ENCODE measurements at places on chromosomes 11 and 22.
A peak's percentile ranks its signal among the peaks of the same experiment; 100 is the strongest.

- DNase-seq, result no peak
Measured at GRCh38 chr11:107203656-107204055, 185.4 kb upstream of the GUCY1A2 start.

DNA sequence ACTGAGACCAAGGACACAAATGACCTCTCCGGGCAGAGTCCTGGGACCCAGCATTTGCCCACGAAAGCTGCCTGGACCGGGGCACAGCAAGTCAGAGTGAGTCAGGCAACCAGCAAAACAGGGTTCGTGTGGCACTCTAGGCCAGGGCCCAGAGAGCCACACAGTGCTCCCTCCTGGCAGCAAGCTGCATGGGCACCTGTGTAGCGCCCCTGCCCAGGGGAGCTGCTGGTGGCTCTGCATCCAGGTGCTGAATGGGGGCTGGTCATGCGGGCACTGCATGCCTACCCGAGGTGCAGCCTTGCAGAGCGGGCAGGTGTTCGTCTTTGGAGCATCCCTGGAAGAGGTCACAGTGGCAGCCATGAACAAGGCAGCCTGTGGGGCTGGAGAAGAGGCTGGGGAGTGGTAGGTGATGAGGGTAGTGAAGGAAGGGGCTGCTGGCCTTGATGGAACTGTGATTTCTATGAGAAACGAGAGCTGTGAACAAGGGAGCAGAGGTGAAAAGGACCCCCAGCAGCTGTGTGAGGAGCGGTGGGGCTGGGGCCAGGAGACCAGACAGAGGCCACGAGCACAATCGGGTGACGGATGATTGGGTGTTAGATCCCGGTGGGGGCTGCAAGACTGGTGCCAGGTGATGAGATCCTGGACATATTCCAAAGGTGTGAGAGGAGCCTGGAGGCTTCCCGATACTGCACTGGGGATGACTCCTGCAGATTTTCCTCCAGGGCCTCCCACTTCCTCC is 63.3 kb downstream of the DGCR2 start:
- no peak for DNase-seq

DNA sequence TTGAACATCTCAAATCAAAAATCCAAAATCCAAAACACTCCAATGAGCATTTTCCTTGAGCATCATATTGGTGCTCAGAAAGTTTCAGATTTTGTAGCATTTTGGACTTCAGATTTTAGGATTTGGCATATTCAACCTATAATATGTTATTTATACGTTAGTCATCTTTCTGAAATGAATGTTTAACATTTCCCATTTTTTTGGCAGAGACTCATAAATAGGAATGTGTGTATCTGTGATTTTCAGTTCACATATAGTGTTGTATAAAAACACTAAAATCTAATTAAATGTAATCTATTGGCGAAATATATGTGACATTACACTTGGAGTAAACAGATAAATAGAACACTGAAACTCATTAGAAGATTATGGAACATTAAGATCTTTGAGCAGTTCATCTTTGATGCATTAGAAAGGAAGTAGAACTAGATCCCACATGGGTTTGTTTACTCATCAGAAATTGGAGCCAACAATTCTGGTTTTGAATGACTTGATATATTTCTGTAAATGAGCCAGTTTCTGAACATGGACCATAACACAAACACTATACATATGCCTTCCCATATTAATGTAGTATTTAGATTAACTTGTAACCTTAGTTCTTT is 153.1 kb downstream of the UVRAG start:
- no peak for DNase-seq

GRCh38 chr22:42335839-42336378 is 65.5 kb upstream of the TCF20 start:
- DNase-seq, result no peak

DNA sequence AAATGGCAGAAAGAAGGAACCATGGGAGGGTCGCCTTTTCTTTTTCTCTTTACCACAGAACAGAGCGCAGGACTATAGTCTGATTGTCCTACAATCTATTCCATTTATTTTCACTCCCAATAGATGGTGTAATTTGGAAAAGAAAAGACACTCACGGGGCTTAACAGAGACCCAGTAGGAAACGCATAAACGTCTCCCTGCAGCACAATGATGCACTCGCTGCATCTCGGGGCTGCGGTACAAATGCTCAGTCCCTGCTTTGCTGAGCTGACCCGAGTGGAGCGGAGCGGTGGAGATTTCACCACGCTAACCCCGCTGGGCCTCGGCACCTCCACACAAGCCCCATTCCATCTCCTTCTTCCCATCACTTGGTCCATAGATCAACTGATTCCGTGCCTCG is 1.5 kb downstream of the FEZ1 start:
- no peak for DNase-seq

DNA sequence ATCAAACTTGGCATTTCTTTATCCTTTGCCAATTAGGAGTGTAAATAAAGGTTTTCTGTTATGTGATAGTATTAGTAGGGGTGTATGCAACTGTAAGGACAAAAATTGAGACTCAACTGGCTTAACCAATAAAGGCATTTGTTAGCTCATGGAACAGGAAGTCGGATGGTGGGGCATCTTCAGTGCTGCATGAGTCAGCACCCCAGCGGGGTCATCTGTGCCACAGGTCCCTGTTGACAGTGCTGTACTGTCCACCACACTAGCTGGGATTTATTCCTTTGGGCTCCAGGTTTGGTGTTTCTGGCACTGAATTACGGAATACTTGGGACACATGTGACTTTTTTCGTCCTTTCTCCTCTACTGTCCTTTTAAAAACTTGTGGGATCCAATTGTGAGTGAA is 86.0 kb downstream of the PPP6R3 start:
- DNase-seq, result no peak

GRCh38 chr22:44710474-44711240 is 8.7 kb downstream of the PRR5 start:
- no peak for DNase-seq

- DNase-seq, result no peak
Measured at GRCh38 chr22:49603016-49603415, 224.7 kb downstream of the BRD1 start.

- DNase-seq, result peak; percentile 31
Measured at GRCh38 chr11:33722590-33723234, 13.5 kb downstream of the CD59 start.

- DNase-seq, result peak; percentile 87
Measured at GRCh38 chr22:31102441-31103081, 4.8 kb downstream of the SELENOM start.

- no peak for DNase-seq
Measured at GRCh38 chr11:67656278-67656922, 5.9 kb upstream of the ACY3 start.

DNA sequence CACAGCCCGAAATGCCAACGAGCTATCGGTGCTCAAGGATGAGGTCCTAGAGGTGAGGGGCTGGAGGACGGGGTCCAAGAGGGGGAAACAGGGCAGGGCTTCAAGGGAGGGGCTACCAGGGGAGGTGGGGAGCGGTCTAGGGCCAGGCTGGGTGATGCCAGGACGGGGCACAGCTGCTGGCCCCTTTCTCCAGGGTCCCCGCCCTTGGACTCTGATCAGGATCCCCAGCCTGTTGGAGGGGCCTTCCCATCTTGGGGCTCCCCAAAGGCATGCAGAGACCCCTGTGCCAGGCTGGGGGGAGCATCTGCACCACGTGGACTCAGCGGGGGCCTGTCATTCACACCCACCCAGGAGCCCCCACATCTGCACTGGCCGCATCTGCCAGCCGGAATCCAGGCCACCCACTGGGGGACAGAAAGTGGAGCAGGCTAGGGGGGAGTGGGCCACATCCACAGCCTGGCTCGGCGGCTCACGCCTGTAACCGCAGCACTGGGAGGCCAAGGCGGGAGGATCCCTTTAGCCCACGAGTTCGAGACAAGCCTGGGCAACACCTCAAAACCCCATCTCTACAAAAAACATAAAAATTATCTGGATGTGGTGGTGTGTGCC is 18.9 kb downstream of the EPS8L2 start:
- no peak for DNase-seq

- peak; percentile 47 for DNase-seq
Measured at GRCh38 chr11:110173811-110174644, 80.8 kb downstream of the ZC3H12C start.

DNA sequence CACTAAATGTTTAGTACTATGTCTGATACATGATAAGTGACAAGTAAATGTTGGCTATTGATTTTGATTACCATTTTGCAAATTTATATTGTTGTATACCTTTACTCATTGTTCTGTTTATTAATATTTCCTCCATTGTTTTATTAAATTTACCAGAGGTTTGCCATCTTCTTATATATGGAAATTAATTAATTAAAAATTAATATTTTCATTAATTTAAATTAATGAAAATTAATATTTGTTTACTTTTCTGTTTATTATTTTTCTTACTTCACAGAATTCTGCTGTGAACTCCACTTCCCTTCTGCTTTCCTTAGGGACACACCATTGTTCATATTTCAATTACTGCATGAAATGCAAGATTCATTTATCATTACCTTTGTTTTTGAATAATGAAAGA is 331.0 kb downstream of the LARGE1 start:
- no peak for DNase-seq

GRCh38 chr11:71437879-71438278 is 10.3 kb downstream of the DHCR7 start:
- no peak for DNase-seq

DNA sequence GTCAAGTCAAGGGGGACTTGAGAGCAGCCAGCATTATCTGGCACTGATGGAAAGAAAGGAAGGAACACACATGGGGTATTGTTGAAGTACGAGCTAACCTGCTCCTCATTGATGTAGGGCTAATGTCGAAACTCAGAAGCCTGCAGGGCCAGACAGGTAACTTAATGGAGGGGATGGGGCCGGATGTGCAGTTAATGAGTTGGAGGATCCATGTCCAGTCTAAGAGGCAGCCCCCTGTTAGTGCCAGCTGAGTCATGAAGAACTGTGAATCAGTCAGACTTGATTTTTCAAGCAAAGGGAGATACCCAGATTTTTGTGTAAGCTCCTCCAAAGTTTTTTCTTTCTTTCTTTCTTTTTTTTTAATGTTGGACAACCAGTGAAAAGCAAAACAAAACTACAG is 65.6 kb downstream of the CECR2 start:
- DNase-seq, result peak; percentile 9

DNA sequence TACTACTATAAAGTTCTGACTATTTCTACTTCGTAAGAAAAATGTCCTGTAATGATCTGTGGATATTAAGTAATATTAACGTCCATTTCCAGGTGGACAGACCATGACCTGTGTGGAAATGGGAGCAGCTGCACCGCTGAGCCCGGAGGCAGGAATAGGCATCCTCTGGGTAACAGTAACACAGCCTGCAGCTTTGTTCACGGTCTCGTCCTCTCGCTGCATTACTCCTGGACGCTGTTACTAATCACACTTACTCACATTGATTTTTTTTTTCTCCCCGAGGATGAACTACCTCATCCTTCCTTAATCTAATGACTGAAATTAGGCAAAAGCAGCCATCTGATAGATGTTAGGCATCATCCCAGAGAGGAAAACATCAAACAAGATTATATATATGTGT is 345.7 kb upstream of the NARS2 start:
- DNase-seq, result no peak

GRCh38 chr11:35951680-35952079 is 7.8 kb downstream of the LDLRAD3 start:
- DNase-seq, result no peak

DNA sequence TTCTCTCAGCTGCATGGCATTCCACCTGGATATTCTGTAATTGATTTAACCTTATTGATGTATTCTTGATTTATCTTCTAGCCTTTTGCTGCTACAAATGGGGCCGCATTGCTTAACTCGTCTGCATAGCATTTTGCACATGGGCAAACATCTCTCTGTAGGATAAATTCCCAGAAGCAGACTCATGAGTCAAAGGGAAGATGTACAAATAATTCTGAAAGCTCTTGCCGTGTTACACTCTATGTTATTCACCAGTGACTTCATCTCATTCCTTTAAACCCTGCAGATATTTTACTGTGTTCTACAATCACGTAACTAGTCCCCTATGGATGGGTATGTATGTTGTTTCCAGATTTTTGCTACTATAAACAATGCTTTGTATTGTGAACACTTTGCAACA is 112.7 kb downstream of the SEZ6L start:
- DNase-seq, result no peak

- no peak for DNase-seq
Measured at GRCh38 chr11:33635161-33635560, 65.5 kb downstream of the C11orf91 start.

- DNase-seq, result no peak
Measured at GRCh38 chr22:20741634-20742581, 32.0 kb upstream of the SERPIND1 start.

DNA sequence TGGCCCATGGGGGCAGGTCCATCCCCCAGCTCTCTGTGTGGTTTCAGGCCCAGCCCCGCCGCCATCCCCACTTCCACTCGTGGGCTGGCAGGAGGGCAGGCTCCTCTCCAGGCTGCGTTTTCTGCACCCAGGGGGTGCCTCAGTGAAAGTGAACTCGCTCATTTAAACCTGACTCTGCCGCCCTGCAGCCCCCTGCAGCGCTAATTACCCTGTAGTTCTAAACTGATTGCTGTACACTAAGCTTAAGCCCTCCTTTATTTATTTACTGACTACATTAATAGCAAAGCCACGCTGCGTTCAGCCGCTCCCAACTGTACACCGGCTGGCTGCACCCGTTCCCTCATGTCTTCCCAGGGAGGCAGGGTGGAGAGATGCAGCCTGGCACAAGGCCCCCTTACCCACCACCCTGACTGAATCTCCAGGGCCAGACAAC is 36.6 kb upstream of the NNMT start:
- DNase-seq, result no peak

GRCh38 chr22:46801331-46801811 is 38.9 kb downstream of the TBC1D22A start:
- no peak for DNase-seq

DNA sequence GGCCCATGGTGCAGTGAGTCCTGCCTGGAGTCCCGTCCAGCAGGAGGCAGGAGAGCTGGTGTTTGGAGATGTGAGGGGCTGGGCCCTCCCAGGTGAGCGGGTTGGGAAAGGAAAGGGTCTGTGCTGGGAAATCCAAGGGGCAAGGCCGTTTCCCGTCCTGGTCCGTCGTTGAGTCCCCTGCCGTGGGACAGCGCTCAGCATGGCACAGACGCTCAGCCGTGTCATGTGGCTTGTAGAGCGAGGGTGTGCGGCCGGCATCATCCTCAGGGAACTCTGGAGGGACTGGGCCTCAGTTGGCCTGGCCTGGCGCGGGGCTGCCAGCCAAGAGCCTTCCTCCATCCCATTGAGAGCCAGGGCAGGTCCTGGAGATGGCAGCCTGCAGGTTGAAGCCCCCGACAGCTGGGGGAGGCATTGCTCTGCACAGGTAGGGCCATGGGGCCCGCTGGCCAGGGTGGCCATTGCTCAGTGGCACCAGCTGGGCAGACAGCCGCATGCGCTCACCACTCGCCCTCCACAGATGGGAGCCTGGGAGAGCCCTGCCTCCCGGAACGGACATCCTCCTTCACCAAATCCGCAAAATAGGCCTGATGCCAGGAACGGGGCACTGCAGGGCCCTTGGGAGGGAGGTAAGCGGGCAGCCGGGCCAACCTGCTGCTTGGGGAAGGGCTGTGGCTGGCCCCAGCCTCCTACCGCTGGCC is 28.7 kb downstream of the KCNQ1 start:
- no peak for DNase-seq

GRCh38 chr11:71339396-71339881 is 87.1 kb upstream of the SHANK2 start:
- no peak for DNase-seq

Measured in MG63 (cell line).